Stimulated activated CD8-positive, alpha-beta memory T cell treated with anti-CD3 and anti-CD28 coated beads, Interleukin-4, amount 100 ng/mL, for 48 hours (primary cell): ENCODE measurements at places on chromosomes 7 and 10.
A peak's percentile ranks its signal among the peaks of the same experiment; 100 is the strongest.

DNA sequence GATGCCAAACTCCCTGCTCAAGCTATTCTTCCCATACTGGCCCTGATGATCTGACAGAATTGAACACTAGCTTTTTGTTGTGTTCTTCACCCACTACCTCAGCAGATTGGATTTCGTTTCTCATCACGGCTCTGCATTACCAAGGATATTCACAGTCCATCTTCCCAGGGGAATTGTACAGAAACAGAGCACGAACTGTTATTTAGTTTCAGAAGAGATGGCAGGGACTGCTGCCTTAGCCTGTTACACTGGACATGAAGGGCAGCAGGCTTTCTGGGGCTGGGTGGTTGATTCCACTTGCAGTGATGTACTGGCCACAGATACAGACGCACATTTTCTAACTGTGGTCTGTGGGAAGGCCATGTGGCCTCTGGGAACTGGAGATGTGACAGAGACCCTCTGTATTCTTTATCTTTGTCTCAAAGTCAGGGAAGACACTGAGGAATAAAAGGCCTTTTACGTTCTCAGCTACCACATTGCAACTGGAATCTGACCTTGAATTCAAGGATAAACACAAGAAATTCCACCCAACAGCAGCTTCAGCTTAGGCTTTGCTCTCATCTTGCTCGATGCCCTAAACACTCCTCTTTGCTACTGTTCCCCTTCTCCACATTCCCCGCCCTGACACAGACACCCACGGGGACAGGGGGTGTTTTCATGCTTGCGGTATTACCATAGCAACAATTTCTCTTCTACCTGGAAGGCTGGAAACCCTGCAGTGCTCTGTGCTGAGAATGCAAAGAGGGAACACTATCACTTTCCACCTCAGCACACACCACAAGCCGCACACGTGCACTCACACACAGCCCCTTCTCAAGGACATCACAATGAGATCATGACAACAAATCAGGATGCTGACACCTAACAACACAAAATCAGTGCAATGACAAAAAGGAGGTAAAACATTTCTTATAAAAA lies 81.7 kb downstream of the RNF216 start:
- peak; percentile 81 for DNase-seq

DNA sequence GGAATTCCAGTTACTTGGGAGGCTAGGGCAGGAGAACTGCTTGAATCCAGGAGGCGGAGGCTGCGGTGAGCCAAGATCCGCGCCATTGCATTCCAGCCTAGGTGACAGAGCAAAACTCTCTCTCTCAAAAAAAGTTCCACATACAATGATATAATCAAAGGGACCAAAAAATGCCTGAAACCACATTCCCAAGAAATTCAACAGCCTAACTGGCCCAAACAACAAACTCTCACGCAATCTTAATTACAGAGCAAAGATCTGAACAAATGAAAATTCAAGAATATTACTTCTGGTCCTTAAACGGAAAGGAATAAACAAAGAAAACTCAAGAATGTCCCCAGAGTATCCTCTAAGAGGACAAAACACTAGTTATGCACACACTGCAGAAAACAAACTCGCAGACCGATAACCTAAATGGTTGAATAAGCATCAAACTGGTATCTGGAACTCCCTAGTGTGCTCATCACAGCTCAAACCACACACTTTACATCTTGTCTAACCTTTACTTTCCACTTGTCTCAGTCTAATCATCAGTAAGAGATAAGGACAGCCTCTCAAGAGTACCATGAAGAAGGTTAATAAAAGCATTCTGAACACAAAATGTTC lies 3.7 kb downstream of the OGA start:
- no peak for DNase-seq

- DNase-seq = no peak
Measured at GRCh38 chr7:27793780-27794179, 53.8 kb downstream of the TAX1BP1 start.

GRCh38 chr7:142569851-142570250 lies 179.4 kb upstream of the PRSS1 start:
- DNase-seq = no peak

DNA sequence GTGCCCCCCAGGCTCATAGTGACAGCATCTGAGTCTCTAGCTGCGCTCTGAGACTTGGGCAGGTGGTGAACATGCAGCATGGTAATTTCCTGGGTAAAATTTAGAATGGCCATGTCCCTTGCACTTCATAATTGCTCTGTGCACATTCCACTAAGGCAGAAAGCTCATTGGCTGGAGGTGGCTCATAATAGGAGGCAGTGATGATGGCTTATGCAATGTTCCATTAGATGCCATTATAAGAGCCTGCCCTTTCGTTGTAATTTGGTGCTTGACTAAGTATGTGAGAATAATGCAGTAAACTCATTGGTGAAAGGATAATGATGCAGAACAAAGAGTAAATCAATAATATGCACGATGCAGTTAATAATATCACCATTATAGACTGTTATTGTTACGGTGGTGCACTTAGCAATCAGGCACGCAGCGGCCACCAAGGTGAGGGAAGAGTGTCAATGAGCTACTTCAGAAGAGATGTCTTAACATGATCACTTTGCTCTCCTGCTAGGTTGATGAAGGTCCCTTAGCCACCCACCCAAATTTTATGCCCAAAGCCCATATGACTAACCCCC lies 545.9 kb downstream of the KCNMA1 start:
- DNase-seq = no peak

GRCh38 chr10:49312246-49312869 lies 13.4 kb downstream of the C10orf71 start:
- DNase-seq = no peak

DNA sequence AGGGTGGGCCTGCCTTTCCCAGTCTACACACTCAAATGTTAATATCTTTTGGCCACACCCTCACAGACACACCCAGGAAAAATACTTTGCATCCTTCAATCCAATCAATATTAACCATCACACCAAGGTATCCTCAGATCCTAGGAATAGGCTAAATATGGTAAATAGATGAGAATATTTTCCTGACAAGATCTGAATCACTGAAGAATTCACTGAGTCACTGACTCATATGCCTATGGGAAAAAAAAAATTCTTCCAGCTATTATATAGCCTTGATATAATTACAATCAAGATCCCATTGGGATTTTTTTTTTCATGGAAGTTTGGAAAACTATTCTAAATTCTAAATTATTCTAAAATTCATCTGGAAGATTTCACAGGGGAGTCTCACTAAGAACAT lies 65.8 kb downstream of the INHBA start:
- no peak for DNase-seq

DNA sequence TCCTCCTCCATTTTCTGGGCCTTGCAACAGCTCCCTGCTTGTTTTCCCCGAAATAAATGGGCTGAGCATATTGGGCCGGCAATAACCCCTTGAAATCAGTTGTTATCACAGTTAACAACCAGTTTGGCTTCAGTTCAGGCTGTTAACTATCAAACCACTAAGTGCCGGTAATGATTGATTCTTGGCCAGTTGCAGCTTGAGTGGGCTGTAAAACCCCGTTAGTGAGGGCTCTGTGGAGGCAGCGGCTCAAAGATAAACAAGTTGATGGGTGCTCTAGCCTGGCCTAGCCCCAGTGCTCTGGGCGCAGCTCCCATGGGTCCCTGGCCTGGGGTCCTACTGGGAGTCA lies 8.3 kb downstream of the FGF8 start:
- DNase-seq = no peak

DNA sequence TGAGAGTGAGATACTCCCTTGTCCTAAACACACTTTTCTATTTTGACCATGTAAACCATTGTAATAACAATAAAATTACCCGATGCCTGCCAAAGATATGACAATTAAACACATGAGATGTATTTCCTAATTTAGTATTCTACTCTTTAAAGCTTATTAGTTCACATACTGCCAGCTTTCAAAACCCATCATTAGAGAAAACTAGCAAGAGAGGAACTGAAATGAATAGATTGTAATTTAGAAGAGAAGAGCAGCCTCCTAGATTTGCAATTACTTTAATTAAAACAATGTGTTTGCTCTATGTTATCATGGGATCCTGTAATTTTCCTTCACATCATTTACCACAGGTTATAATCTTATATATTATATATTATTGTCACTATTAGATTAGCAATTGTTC lies 428.2 kb downstream of the THSD7A start:
- DNase-seq = no peak

DNA sequence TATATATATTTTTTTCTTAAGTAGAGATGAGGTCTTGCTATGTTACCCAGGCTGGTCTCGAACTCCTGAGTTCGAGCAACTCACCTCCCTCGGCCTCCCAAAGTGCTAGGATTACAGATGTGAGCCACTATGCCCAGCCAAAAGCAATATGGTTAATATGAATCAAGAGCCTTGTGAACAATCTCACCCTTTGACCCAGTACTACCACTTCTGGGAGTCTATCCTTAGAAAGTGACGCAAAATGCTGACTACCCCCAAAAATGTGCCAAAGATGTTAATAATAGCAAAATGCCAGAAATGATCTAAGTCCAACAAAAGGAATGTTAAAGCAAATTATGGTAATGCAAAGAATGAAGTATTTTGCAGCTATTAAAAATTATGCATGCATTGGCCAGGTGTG lies 44.3 kb downstream of the HOXA1 start:
- DNase-seq = no peak

DNA sequence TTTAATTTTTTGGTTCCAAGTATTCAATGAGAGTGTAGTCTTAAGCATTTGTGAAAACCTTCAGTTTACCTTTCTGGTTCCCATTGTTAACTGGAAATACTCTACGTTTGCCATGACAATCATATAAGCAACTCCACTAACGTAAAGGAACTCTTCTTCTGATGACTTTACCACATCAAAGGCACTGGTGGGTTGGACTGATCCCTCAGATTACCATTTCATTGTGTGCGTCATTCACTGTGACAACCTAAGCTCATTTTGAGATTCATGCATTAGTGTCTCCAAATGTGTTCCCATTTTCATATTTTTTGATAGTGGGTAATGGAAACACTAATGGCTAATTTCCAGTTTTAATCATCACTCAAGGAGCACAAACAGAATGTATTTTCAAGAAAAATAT lies 119.9 kb upstream of the COL1A2 start:
- peak; percentile 25 for DNase-seq

DNA sequence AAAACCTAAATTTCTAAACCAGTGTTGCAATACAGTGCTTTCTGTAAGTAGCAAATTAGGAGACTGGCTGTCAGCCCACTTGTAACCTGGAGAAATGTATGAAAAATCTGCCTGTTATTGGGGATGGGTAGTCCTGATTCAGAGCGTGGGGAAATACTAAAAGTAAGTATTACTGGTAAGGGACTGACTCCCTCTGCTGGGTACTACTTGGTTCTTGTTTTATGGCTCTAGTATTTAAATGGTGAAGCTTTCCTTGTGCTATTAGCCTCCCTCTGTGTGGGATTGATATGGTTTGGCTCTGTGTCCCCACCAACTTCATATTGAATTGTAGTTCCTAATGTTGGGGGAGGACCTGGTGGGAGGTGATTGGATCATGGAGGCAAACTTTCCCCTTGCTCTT lies 886.1 kb downstream of the SORCS1 start:
- DNase-seq = no peak

DNA sequence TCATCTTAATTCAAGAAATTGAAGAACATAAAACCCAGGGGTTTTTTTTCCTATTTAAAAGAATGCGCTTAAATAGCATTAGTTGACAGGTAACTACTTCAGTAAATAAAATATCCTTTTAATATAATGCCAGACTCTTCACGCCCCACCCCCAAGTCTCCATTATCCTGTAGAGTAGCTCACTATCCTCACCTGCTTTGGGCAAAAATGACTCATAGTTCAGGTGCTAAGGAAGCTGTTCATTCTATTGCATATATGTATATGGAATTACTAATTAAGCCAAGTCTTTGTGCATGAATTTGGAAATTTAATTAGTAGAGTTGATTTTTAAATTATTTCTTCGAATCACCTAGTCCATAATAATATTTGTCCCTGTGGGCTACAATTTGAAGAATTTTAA lies 656.8 kb upstream of the ANKRD30A start:
- no peak for DNase-seq
